ENCODE measurements at places on chromosomes 7 and 10. TPM values are rescaled to one million over a fixed set of nuclear protein-coding genes. Genes with fewer than 3 reads are reported as not detected.

Gene MBLAC1
- 2.0 TPM for total RNA-seq

Gene FAM221A
- total RNA-seq, result 8.1 TPM

Gene RAB19
- 0.22 TPM for total RNA-seq

Gene MGMT
- 5.7 TPM for total RNA-seq

Gene TMEM196
- total RNA-seq, result not detected

Gene MBL2
- total RNA-seq, result not detected

Measured in lung microvascular endothelial cell (primary cell).